ENCODE measurements at places on chromosomes 3 and 15.
A peak's percentile ranks its signal among the peaks of the same experiment; 100 is the strongest.

DNA sequence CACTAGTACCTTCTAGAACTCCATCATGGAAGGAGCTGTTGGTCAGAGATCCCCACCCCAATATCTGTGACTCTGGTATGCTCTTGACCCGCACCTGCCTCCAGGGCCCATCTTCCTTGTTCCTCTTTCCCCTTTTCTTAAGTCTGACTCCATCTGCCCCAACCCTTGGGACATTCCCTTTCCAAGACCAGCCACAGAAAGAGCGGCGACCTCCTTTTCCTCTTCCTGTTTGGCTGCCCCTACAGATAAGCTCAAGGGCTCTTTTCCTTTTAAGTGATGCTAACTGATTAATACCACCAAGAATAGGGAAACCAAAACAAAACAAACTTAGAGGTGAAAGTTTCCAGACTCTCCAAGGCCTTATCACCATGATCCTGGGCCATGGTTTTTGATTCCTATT lies 21.9 kb upstream of the ATP8B4 start:
- DNase-seq: no peak

DNA sequence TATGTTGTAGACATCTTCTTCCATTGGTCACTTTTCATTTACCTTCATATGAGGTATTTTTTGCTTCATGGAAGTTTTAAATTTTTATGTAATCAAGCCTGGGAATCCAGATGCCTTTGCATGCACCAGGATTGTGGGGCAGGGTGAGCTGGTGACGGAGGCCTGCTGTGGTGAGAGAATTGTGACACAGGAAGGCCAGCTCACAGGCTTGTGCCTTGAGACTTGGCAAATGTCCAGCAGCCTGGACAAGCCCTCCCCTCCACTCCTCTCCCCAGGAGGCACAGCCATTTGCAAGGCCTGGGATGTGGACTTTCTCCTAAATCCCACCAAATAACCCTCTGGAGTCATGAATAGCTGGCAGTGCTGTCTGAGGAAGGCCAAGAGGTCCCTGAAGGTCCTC lies 67.4 kb downstream of the RHCG start:
- DNase-seq: peak; percentile 70

DNA sequence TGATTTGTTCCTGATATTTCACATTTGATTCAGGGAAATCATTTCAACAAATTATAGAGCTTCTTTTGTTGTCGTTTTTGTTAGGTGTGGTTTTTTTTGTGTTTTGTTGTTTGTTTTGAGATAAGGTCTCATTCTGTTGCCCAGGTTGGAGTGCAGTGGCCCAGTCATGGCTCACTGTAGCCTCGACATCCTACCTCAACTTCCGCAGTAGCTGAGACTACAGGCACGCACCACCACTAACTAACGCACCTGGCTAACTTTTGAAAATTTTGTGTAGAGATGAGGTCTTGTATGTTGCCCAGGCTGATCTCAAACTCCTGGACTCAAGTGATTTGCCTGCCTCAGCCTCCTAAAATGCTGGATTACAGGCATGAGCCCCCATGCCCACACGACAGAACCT lies 177.0 kb downstream of the AKAP13 start:
- DNase-seq: no peak

- DNase-seq: no peak
These were observed 12.0 kb downstream of the NME9 start for GRCh38 chr3:138317687-138318086.

DNA sequence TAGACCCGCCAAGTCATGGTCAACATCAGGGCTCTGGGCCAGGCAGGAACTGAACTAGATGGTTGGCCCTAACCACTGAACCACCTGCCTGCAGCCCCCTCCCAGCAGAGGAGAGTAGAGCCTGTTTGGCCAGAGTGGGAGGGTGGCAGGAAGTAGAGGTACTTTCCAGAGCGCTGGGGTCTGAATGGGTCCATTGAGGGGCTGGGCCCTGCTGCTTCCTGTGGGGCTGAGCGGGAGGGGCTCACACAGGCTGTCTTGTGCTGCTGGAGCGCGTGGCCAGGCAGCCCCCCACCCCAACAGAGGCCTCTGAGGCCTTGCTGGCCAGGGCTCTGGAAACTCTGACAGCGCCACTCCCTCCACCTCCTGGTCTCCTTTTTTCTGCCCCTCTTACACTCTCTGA lies 17.4 kb downstream of the CSPG4 start:
- DNase-seq: no peak

DNA sequence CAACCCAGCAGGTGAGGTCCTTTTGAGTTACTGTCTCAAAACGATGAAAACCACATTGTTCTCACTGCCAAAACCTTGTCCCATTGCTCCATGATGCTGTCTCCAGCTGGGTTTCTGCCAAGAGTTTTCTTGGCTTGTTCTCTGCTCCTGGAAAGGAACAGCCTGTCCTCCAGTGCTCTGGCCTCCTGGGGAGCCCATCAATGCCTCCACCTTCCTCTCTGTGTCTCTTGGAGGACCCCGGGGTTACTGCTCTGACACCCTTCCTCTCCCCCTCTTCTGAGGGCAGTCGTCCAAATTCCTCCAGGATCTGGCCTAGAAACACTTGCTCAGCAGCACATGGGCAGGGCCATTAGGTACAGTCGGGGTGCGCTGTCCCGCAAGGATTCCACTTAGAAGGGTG lies 63.9 kb upstream of the RGMA start:
- DNase-seq: no peak

Measured in NCI-H1417 (cell line).